ENCODE measurements at places on chromosomes 5 and 9.

DNA sequence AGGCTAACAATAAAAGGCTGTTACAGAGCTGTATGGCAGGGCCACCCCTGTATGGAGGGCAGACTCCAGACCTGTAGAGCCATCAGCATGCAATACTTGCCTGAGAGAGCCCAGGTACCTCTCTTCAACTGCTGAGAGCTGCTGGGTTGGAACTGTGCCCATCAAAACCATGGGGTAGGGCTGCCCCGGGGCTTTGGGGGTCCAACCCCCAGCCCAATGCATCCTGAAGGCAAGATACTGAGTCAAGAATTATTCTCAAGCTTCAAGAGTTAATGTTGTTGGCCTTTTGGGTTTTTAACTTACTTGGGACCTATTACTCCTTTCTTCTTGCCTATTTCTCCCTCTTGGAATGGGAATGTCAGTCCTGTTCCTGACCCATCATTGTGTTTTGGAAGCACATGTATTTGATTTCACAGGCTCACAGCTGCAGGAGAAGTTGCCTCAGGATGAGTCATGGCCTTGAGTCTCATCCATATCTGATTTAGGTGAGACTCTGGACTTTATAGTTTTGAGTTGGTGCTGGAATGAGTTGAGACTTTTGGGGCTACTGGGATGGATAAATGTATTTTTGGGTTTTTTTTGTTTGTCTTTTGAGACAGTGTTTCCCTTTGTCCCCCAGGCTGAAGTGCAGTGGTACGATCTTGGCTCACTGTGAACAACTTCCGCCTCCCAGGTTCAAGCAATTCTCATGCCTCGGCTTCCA lies 21.0 kb upstream of the CDK7 start:
- DNase-seq, result no peak

DNA sequence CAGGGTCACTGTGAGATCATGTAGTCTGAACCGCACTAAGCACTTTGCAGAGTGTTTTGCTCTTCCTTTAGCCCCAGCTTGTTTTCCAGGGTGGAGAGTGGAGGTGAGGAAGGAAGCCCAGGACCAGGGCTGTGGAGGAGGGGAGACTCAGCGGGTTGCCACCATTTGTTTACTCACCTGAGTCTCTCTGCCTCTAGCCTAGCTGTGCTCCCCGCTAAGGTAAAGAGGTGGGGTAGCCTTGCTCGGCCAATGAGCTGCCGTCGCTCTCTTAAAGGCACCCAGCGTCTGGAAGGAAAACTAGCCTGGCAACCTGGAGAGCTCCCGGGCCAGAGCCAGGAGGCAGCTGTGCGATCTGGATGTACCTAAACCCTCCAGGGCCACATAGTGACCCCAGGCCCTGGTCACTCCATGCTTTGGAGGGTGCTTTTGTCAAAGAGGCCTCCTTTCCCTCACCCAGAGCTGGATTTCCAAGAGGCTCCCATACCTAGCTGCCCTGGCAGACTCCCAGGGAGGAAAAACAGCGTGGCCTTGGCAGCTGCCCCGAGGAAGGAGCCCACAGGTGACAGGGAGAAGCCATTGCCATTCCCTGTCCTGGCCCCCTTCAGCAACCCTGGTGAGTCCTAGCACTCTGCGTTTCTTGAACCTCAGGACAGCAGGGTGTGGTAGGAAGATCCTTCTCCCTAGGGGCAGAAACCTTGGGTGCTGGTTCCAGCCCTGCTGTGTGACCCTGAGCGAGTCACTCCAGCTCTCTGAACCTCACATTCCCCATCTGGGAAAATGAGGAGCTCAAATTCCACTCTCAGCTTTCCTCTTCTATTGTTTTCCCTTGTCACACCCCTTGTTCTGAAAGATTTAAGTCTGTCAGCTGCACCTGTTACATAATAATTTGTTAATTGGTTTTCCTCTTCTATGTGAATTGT lies 42.4 kb upstream of the LARP1 start:
- DNase-seq, result peak; percentile 42

GRCh38 chr5:36656556-36656955 lies 50.1 kb downstream of the SLC1A3 start:
- no peak for DNase-seq

DNA sequence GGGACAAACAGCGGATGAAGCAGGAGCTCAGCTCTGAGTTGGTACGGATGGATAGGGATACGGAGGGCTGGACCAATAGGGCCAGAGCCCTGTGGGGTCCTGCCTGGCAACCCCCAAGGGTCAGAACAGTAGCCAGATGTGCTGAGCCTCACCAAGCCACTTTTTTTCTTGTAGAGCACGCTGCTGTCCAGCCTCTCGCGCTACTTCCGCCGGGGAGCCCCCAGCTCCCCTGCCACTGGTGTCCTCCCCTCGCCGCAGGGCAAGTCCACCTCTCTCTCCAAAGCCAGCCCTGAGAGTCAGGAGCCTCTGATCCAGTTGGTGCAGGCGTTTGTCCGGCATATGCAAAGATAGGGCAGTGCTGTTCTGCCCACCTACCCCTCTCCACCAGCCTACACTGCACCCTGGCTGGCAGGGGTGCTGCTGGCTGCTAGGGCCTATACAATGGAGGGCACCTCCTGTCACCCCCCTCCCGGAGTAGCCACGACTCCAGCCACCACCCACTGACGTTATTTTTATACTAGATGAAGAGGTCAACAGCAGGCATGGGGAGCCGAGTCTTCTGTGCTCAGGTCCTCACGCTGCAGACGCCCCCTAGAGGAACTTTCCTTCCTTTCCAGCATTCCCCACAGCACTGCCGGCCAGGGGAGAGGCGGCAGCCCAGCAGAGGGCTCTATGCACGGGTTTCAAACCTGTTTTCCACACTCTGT lies 21.6 kb downstream of the SH3GLB2 start:
- DNase-seq, result peak; percentile 90

GRCh38 chr9:105187781-105188180 lies 56.7 kb upstream of the SLC44A1 start:
- DNase-seq, result no peak

GRCh38 chr9:2966565-2967300 lies 122.8 kb upstream of the PUM3 start:
- DNase-seq, result no peak

GRCh38 chr5:171984748-171985419 lies 21.6 kb downstream of the FBXW11 start:
- no peak for DNase-seq

- DNase-seq, result peak; percentile 49
These were observed 892.1 kb downstream of the TLE1 start for GRCh38 chr9:80797101-80797829.

GRCh38 chr5:7586480-7586879 lies 190.5 kb downstream of the ADCY2 start:
- DNase-seq, result no peak

GRCh38 chr5:132083071-132083678 lies 9.6 kb downstream of the CSF2 start:
- no peak for DNase-seq

GRCh38 chr9:18256568-18256967 lies 217.4 kb upstream of the ADAMTSL1 start:
- no peak for DNase-seq

GRCh38 chr9:16679327-16679821 lies 191.1 kb downstream of the BNC2 start:
- no peak for DNase-seq

DNA sequence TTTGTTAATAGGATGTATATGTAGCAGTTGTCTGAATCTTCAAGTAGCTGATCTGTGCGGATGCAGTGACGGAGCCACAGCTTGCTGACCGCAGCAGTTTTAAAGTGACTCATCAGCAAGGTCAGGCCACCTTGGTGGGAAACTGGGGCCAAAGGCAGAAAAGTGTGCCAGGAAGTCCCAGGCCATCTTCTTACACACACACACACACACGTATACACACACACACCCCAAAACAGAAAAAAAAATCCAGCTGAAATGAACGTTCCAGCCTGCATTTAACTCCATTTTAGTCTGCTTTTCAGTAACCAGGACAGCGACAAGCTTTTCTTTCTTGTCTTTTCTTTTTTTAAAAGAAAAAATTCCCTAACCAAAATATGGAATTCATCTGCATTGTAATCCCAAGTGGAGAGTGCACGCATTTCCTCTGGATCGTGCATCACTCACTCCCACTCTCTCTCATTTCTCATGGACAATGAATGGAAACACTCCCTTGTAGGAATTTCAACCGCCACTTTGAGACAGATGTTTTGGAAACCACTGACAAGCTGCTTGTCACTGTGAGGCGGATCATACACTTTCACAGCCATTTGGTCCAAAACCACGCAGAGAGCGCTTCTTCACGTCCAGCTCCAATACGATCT lies 103.9 kb downstream of the LHFPL2 start:
- DNase-seq, result no peak

DNA sequence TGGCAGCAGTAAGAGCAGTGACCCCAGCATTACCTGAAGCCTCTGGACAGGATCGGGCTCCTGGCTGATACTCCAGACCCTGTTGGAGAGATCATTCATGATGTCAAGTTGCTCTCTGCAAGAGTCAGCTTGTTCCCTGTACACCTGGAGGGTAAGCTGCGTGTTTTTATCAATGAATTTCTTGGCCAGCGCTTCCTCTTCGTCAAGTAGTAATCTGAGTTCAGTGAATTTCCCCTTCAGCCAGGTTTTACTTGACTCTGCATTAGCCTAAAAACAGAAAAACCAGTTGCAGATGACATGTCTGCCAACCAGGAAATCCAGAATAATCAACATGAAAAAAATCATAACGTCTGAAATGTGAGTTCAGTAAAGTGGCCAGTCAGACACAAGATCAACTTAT lies 19.1 kb downstream of the TRIM14 start:
- DNase-seq, result no peak

DNA sequence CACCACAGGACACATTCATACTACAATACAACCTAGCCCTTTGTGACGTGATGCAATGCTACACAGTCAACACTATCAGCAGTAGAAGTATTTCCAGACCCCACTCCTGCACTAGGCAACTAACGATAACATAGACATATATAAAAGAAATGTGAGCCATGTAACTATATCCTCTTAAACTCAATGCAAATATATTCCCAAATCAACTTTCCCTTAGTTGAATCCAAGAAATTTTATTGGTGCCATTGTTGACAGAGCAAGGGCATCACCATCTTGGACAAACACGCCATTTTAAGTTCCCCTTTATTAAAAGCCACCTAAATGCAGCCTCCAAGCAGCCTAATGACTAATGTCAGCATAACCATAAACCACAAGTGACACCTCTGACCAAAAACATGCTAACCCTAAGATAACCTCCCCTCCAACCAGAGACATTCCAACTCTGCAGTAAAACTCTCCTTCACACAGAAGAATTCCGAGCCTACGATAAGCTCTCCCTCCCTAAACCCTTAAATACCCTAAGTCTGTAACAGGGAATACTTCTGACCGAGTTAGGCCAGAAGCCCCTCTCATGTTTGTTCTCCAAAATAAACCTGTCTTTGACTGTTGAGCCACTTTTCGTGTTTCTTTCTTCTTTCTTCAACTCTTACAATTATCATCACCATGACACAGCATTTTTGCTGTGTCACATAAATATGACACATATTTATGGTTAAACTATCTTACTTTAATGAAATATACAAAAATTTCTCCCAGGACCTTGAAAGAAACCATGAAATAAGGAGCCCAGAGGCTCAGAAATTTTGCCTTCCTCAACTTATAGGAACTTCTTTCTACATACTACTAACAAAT lies 1497.8 kb downstream of the EFNA5 start:
- DNase-seq, result no peak

- DNase-seq, result no peak
These were observed 117.6 kb upstream of the ANKRD55 start for GRCh38 chr5:56350597-56351170.

GRCh38 chr9:79013715-79014610 lies 557.8 kb upstream of the TLE4 start:
- no peak for DNase-seq

DNA sequence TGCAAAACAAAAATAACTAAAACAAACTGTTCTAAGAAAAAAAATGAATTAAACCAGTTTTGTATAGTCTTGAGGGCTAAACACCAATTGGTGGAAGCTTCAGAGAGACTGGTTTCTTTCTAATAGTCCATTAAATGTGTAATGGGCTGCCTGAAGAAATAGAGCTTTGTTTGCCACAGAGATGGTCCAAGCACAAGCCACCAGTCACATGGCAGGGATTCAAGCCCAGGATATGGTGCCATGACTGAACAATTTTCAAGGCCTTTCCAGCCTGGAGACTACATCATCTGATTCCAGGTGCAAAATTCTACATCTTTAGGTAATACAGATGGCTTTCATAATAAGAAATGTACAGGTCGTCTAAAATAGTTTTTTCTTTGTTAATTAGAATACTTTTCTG lies 355.3 kb downstream of the NR2F1-AS1 start:
- DNase-seq, result no peak

DNA sequence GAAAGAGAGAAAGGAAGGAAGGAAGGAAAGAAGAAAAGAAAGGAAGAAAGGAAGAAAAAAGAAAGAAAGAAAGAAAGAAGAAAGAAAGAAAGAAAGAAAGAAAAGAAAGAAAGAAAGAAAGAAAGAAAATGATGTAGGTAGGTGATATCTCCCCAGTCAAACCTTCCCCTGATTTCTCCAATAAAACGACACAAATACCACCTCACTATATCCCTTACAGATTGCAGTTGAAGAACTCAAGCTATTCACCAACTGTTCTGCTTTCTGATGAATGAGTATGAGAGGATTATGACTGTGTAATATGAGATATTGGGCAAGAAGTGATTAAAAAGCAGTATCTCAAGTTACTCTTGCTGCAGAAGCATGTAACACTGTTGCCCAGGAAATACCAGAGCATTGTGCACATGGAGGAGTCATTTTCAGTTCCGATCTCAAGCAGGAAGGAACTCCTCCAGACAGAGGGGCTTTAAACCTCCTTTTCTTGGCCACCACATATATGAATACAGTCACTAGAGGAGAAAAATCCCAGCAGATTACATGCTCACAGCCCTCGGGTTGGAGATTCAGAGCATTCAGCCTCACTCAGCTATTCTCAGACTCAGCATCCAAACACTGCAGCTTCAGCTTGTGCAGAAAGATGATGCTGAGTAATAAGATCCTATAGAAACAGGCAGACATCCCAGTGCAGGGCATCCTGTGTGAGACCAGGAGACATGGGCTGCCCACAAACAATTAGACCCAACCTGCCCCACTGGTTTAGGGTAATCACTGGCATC lies 61.4 kb downstream of the UGCG start:
- peak; percentile 43 for DNase-seq

- no peak for DNase-seq
These were observed 15.8 kb upstream of the SETX start for GRCh38 chr9:132370592-132370991.

- DNase-seq, result no peak
These were observed 390.8 kb downstream of the DTWD2 start for GRCh38 chr5:118597543-118597942.

DNA sequence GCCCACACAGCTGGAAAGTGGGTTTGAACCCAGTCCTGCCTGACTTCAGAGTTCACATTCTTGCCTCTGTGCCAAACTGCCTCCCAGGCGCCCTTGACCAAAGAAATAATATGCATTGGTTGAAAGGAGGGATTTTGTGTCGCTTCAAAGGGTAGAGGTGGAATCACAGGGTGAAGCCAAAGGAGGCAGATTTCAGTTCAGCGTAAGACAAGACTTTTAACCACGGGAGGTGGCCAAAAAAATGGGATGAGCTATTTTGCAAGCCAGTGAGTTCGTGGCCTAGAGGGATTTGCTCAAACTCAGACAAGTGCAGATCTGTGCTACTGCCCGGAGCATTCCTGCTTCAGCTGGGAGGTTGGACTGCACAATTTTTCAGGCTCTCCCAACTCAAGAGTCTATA lies 57.6 kb upstream of the RANBP3L start:
- DNase-seq, result no peak

Data from D341Med (cell line).